NCI-H226 (cell line): ENCODE measurements at places on chromosomes 3 and 15.
A peak's percentile ranks its signal among the peaks of the same experiment; 100 is the strongest.

- DNase-seq = no peak
Observed at GRCh38 chr3:48405971-48406370, 23.9 kb downstream of the PLXNB1 start.

GRCh38 chr15:84791763-84792162 is 25.4 kb upstream of the ALPK3 start:
- DNase-seq = peak; percentile 62

GRCh38 chr3:108053067-108053466 is 37.8 kb downstream of the CD47 start:
- DNase-seq = no peak

- no peak for DNase-seq
Observed at GRCh38 chr3:56790016-56790821, 11.5 kb downstream of the ARHGEF3 start.
